Inflammatory macrophage (primary cell): ENCODE measurements at places on chromosomes 1 and 21.
A peak's percentile ranks its signal among the peaks of the same experiment; 100 is the strongest.

GRCh38 chr21:44293551-44294231, 6.2 kb upstream of the PFKL start:
- DNase-seq: no peak

DNA sequence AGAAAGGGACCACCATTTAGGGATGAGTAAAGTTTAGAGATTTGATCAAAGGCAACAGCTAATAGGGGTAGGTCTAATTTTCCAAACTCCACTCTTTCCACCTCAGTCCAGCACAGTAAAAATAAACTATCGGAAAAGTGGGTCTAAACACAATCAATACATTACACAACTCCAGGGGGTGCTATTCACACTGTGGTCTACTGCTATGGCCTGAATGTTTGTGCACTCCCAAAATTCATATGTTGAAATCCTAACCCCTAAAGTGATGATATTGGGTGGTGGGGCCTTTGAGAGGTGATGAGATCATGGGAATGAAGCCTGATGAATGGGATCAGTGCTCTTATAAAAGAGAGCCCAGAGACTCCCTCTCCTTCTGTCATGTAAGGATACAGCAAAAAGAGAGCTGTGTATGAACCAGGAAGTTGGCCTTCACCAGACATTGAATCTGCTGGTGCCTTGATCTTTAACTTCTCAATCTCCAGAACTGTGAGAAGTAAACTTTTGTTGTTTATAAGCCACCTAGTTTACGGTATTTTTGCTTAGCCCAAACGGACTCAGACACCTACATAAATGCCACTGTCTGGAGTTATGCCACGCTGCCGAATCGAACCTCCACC, 193.9 kb downstream of the OMA1 start:
- DNase-seq: no peak

DNA sequence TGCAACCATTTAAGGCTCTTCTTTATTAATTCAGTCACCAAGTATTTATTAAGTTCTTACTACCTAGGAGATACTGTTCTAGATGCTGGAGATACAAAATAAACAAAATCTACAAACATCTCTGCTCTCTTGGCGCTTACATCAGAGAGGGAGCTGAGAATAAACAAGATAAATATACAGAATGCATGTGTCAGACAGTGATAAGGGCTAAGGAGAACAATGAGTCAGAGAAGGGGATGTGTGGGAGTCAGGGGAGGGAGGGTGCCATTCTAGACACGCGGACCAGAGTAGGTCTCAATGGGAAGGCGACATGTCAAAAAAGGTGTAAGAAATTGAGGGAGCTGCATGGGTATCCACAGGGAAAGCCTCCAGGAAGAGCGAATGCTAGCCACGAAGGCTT, 393.2 kb downstream of the RWDD3 start:
- no peak for DNase-seq

DNA sequence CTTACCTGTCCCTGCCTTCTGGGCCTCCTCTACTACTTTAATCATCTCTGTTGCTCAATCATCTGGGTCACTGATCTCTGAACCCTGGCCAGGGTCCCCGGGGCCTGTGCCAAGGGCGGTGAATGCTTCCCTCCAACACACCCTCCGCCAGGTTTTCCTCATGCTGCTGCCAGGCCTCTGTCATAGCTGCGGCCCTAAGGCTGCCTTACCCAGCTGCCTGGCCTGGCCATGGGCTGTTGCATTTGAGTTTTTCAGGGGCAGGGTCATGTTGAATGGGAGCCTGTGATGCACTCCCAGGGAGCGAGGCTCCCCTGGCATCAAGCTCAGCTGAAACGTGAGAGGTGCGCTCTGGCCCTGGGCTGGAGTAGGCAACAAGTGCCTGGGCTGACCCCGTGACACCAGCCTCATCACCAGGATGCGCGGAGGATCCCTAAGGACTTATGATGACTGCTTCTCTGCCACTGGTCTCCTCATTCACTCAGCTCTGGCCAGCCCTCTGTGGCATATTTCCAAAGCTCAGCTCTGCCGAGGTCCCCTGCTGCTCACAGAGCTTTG, 7.6 kb downstream of the EDN2 start:
- DNase-seq: no peak

DNA sequence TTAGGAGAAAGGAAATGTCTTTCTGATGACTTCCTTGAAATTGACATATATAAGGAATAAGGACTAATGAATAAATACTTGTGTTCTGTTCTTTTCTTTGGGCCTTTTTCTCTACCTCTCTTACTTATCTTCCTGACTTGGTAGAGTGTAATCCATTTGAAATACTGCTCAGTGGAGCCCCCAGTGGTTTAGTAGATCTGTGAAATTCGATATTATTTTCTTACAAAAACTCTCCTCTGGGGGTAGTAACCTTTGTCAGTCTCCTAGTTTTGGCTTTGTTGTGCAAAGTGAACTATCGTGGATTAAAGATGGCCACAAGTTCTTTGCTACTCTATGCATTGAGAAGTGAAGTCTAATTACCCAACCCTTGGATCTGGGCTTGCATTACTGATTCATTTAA, 48.8 kb downstream of the DUSP10 start:
- DNase-seq: no peak

GRCh38 chr1:78070210-78070609, 24.4 kb downstream of the GIPC2 start:
- DNase-seq: no peak

- no peak for DNase-seq
Observed at GRCh38 chr1:94096797-94097549, 24.0 kb downstream of the ABCA4 start.

DNA sequence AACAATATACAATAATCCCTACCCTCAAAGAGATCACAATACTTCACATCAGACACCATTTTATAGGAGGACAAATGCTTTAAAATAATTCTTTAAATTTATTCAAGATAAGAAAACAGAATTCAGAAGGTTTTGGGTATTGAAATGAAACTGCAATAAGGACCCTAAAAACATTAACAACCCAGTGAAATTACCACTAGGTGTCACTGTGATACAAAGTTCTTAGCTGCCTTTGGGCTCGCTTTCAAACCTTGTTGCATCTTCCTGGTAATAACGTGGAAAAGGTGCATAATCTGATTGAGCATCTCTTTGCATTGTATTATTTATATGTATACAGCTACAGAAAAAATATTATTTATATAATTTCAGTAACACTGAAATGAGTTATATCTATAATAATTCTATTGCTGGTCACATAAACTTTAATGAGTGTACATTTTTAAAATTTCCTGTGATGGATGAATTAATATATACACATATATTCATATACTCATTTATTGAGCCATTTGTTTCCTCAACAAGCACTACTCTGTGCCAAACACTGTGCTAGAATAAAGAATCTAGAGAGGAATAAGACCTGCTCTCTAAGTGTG, 185.2 kb downstream of the FAF1 start:
- peak; percentile 39 for DNase-seq

DNA sequence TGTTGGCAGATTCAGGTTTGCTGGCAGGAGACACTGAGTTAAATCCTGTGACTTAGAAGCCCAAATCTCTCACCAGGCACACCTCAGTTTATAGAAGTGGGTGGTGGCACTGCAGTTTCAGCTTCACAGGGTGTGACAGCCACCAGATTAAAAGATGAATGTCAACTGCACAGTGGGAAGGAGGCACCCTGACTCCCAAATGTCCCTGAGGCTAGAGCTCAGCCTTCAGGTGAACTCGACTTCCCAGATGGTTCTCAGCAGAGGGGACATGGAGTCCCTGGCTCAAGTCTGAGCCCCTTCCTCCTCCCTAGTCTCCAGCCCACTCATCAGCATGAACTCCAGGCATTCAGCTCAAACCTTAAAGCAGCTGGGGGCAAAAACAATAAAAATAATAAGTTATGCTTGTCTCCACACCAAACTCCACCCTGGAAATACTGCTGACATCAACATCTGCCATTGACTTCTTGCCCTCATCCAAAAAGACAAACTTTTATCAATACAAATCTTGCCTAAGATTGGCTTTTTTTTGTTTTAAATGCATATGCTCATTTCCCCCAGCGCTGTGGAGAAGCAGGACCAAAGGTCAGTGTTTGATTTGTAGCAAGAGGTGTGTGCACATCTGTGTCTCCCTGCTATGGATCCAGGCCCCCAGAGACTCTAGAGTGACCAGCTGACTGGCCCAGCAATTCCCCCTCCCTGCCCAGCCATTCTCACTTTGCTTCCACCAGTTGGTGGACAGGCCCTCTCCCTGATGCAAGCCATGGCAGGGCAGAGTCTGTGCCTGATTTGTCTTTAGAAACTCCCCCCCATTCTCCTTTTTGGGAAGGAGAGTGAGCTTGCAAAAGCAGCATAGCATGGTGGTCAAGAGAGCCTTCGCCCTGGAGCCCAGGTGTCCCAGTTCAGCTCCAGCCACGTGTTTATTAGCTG, 18.5 kb upstream of the S100A7 start:
- no peak for DNase-seq

DNA sequence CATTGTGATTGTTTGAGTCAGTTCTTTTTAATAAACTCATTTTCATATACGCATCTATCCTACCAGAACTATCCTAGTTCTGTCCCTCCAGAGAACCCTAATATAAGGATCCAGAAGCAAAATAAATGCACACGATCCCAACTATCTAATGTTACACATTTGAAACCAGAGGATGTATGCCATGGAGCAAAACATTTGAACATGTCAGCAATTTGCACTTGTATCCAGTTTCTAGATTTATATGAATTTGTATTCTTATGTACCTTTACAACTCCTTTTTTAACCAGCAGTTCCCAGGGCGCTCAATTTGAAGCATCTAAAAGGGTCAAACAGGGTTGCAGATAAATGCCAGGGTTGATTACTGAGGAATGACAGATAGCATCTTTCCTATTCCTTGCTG, 2.1 kb downstream of the EXTL2 start:
- DNase-seq: no peak

DNA sequence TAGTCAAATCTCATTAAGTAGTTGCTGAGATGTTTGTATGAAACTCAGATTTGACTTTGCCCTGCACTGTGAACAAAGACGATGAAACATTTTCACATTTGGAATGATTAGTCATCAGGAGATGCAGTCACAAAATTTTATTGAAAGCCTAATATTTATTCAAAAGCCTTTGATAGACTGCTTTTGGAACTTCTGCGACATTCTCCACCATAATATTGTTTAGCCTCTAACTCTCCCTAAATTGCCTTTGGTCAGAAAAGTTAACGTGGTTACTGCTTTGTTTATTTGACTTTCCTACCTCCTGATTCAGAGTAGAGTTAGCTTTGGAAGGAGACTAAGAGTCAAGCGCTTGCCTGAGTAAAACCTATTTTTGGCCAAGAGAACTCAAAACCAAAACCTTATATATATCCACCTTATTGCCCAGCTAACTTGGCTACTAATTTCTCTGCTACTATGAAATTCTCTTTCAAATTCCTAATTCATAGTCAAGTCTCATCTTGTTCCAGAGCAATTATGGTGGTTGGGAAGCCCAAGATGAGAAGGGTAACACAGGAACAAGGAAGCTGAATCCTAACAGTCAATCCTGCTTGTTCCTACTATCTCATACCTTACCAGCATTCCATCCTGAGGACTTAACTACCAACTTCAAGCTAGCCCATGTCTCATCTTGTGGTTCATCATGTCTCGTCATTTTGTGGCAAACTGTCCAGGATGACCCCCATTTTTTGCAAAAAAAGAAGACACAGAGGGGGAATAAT, 429.6 kb downstream of the USP25 start:
- DNase-seq: no peak

DNA sequence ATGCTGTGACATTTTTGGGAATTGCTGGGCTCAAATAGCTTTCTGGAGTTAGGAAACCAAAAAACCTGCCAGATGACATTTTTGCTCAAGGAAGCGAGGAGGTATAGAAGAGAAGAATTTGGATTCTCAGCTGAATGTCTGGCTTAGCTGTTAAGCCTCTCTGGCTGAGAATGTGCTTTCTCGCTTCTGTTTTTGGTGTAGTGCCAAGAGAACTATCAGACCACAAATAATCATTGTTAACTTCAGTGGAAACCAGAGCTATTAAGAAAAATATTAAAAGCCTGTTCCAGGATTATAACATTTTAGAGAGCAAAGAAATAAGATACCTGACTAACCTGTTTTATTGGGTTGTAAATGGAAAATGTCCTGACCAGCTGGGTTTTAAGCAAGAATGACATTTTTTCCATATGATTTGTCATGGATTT, 39.5 kb upstream of the DIPK1A start:
- DNase-seq: no peak

DNA sequence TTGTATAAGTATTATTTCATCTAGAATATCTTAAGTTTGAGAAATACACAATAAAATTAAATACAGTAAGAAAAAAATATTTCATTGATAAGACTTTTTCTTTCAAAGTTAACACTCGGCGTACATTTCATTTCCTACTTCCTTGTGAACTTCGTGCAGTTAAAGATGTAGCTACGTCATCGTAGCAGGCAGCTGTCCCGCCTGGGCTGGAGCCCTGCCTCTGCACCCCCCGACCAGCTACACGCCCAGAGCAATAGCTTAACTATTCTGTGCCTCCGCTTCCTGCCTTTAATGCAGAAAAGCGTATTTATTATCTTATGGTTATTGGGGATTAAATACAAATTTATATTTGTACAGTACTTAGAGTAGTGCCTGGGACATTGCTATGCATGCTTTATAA, 53.5 kb downstream of the CLSTN1 start:
- no peak for DNase-seq

DNA sequence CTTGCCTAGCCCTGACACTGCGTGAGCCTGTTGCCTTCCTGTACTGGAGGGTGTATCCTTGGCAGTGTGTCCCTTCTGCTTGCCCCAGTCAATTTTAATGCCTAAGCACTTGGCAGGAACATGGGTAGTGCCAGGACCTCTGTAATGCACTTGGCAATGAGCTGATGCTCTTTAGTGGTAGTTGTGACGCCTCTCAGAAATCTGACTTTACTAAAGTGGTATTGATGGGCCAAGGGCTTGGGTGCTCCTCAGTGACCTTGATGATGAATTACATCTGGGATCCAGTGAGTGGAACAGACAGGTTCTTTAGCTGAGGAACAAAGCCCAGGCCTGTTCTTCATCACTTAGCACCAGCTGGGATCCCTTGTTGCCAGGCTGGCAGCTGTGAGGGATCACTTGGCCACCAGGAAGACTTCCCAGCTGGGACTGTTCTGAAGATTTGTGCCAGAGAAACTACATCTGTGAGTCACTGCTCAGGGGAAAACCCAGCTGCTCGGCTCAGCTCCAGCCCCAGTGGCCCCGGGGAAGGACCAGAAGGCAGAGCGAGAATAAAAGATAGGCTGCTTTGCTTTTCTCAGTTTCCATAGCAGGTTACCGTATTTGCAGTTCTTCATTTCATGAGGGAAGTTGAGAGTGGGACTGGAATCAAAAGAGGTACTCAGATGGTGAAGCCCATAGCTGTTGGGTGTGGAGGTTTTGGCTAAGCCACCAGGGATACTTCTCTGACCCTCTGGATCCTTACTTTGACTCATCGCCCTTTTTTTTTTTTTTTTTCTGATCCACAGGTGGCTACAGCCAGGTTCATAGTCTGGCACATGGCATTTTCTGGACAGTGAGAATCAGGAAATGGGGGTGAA, 28.5 kb upstream of the KCNA2 start:
- DNase-seq: peak; percentile 53
